ENCODE measurements at places on chromosomes 12 and 14.

DNA sequence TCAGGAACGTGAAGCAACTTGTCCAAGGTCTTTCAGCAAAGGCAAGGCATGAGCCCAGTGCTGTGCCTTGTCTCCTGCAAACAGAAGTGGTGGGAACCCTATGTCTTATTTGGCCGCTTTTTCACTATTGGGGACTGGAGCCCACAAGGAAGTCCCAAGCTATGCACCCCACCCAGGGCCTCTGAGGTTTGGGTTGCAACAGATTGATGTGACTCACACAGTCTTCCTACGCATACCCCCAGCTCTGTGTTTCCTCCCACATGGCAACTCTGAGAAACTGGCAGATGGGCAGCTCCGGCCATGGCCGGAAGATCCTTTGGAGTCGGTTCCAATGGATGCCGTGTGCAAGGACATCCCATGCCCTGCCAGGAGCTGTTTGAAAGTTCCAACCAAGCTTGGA lies 28.3 kb upstream of the CMKLR1 start:
- DNase-seq = no peak

- DNase-seq = no peak
Measured at GRCh38 chr14:20782280-20782890, 1.3 kb downstream of the RNASE6 start.

- no peak for DNase-seq
Measured at GRCh38 chr14:47277703-47278102, 397.7 kb downstream of the MDGA2 start.

GRCh38 chr12:116104167-116104767 lies 173.2 kb downstream of the MED13L start:
- DNase-seq = no peak

DNA sequence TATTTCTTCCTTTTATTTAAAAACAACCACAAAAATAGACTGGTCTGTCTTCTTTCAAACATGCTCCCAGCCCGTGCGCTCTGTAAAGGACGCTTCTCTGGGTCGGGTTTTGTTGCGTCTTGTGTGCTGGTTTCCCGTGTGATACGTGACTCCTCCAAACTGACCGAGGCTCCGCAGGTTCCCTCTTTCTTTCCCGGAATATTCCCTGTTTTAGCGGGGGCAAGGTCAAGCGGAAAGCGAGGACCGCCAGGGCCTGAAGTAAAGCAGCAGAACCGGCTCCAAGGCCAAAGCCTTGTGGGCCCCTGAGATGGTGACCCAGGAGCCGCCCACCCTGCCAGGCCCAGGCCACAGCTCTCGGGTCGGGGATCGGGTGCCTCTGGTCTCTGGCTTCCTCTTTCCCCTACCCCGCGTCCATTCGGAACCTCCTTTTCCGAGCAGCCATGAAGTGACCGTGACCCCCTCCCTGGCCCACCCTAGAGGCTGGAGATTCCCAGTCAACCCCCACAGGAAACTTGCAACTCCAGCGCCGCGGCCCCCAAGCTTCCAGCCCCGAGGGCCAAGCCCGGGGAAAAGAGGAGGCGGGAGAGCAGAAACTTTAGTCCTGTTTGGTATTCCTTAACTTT lies 885 bp upstream of the HOXC10 start:
- DNase-seq = no peak

DNA sequence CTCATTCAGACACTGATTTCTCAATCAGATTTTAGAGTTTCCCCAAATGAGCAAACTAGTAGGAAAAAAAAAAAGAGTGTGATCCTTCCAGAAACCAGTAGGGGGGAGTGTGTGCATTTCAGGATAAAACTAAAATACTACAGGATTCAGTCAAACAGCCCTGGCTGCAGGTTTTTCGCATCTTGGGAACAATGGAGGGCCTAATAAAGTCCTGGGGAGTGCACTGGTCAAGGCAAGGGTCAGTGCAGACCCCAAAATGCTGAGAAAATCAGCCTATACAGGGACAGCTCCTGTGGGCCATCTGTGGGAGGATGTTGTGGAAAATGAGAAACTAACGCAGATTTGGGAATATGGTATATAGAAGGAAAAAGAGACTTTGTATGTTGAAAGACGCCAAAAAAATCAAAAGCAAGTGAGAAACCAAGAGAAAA lies 22.2 kb upstream of the ABCD4 start:
- DNase-seq = no peak

- DNase-seq = no peak
Measured at GRCh38 chr12:54277823-54278276, 2.1 kb downstream of the CBX5 start.

DNA sequence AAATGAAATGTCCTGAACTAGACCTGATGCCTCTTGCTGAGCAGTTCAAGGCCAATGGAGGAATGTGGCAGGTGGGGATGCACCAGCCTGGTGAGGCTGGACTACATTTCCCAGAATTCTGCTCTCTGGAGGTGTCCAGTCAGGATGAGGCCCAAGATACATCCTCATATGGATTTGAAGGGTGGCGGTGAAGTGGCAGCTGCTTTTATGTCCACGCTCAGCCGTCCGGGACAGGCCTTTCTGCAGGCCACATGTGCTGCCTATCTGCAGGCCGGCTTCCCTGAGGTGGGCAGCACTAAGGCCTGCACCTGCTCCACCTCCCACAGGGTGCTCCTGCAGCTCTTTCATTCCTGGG lies 230.2 kb downstream of the BCL11B start:
- no peak for DNase-seq

- DNase-seq = no peak
Measured at GRCh38 chr14:96108061-96108795, 69.1 kb downstream of the C14orf132 start.

DNA sequence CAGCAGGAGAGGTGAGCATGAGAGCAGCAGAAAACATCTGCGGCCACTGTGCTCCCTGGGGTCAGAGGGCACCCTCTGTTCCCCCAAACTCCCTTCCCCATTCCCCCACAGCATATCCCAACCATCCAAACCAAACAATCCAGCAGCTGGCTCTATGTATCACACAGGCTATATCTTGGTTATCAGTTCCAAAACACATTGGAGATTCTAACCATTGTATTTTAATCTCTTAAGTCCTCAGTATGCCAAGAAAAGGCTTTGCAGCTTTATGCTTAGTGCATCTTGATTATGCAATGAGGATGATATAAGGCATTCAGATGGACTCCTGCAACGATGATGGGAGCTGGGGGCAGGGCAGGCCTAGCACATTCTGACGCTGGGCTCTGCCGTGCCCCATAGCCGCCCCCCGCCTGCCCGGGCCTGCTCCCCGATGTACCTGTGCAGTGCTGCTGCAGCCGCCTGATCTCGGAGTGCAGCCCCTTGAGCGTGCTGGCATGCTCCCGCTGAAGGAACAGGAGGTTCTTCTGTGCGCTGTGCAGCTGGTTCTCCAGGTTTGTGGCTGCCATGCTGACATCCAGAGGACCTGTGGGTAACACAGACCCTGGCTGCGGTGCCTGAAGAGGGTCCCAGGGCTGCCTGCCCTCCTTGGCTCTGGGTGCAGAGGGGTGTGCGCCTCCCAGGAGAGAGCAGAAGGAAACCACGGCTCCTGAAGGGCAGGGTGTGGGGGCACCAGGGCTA lies 29.6 kb downstream of the CCDC92 start:
- no peak for DNase-seq

DNA sequence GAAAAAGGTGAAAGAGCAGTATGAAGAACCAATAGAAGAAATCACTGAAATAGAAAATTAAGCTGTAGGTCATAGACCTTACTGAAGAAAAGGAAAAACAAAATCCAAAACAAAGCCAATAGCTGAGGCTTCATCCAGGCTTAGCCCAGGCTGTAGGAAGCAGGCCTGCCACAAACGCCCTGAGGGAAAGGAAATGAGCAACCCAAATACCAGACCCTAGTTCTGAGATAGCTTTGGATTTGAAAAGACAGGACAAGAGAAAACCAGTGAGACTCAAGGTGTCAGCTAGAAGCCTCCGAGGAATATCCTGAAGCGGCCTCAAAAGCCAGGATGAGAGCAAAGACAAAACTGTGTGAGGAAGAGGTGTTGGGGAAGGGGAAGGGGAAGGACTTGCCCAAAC lies 79.2 kb downstream of the FERMT2 start:
- DNase-seq = no peak

DNA sequence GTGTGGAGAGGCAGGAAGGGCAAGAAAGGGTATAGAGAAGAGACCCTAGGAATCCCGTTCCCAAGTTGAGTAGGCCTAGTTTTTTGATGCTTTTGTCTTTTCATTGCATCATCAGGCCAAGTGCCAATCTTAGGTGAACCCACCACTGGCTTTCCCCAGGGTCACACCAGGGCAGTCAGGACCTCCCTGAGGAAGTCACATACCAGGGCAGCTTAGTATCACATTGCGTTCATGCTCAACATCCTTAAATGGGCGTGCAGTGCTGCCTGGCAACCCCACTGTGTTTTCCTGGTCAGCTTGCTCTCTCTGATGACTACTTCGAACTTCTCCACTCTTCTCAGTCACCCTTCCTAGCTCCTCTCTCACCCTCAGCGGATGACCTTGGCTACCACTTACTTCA lies 9.0 kb downstream of the ASIC1 start:
- DNase-seq = no peak

DNA sequence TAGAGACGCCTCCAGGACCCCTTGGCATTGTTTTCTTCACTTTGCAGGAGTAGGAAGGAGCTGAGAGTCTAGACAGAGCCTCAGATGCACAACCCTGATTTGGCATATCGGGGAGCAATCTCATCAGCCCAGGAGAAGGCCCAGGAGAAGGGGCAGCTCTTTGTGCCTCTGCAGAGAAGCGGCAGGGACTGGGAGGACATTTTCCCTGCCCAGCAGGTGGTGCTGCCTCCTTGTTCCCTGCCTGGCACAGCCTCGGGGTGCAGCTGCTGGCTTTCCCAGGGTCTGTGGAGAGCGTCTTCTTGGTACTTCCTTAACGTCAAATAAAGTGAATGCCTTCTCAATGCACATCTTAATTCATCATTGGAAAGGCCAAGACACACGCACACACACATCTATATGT lies 419.5 kb downstream of the TMEM121 start:
- DNase-seq = no peak

- DNase-seq = no peak
Measured at GRCh38 chr12:101761350-101761749, 22.1 kb upstream of the SYCP3 start.

DNA sequence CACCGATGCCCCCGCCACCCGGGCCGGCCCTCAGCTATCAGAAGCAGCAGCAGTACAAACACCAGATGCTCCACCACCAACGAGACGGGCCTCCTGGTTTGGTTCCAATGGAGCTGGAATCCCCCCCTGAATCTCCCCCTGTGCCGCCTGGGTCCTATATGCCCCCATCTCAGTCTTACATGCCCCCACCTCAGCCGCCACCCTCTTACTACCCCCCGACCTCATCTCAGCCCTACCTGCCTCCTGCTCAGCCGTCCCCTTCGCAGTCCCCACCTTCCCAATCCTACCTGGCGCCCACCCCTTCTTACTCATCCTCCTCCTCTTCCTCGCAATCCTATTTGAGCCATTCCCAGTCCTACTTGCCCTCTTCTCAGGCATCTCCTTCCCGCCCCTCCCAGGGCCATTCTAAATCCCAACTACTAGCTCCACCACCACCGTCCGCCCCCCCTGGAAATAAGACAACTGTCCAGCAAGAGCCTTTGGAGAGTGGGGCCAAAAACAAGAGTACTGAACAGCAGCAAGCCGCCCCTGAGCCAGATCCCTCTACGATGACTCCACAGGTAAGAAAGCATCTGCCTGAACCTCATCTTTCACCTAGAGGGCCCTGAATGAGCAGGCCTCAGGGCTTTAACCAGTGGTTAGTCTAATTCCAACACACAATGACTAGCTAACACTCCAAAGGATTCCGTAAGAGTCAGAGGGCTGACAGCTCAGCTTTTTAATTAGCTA lies 851 bp downstream of the YLPM1 start:
- DNase-seq = no peak

GRCh38 chr14:77005559-77005958 lies 22.9 kb downstream of the IRF2BPL start:
- DNase-seq = no peak

DNA sequence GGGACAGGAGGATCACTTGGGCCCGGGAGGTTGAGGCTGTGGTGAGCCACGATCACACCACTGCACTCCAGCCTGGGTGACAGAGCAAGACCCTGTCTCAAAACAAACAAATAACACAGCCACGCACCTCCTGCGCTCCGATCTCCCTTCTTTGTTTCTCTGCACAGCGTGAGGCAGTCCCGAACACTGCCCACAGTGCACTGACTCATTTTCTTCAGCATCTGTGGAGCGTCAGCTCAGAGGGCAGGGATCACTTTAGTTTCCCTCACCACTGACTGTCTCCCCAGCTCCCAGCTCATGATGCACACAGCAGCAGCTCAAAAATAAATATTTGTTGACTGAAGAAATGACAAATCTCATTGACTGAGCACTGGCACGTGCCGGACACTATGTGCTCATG lies 883 bp upstream of the MYL2 start:
- DNase-seq = no peak

- DNase-seq = no peak
Measured at GRCh38 chr12:115960868-115961802, 316.4 kb downstream of the MED13L start.

GRCh38 chr14:86221755-86222154 lies 691.8 kb downstream of the FLRT2 start:
- no peak for DNase-seq

GRCh38 chr12:108642899-108643654 lies 9.4 kb upstream of the SELPLG start:
- DNase-seq = no peak

- DNase-seq = no peak
Measured at GRCh38 chr12:47794679-47795078, 21.6 kb downstream of the SLC48A1 start.

GRCh38 chr14:66495218-66496098 lies 9.3 kb downstream of the CCDC196 start:
- no peak for DNase-seq

DNA sequence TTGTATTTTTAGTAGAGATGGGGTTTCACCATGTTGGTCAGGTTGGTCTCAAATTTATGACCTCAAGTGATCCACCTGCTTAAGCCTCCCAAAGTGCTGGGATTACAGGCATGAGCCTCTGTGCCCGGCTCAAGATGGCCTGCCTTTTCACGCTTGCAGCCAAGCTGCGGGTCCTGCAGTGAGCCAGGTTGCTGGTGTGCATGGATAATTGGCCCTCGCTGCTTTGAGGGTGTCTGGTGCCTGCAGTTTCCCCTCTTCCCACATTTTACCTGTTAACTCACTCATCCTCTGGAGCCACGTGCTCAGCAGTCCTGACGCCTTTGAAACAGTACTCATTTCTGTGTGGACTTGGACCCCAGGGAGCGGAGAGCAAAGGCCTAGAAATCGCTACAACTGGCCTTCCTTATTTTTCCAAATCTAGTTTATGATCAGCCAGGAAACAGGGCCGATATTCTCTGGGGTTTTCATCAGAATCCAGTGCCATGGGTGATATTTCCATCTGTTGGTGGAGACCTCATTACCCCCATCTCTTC lies 42.2 kb downstream of the TPCN1 start:
- no peak for DNase-seq
